Activated naive CD8-positive, alpha-beta T cell treated with anti-CD3 and anti-CD28 coated beads for 36 hours (primary cell): ENCODE measurements at places on chromosomes 1 and 21. TPM values are rescaled to one million over a fixed set of nuclear protein-coding genes. Genes with fewer than 3 reads are reported as not detected.

DNA sequence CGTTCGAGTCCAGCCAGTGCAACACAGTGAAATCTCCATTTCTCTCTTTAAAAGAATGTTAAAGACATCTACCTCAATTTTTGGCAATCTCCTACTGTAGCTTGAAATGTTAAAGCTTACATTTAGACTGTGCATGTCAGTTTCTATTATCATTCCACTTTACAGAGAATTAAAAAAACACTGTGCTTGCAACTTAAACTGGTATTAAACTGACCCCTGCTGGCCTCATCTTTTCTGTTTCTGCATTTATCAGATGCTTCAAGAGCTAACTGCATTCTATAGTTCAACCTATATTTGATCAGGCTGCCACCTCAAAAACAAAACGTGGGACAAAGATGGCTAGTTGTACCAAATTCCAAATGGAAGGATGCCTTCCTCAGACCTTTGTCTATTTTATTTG is 226.5 kb downstream of the SMYD3 start:
- no peaks in the 10 kb centered on the region for H3K27me3 ChIP-seq
- peaks cover 2% of the 10 kb centered on the region for H3K4me1 ChIP-seq
- peaks cover 12% of the 10 kb centered on the region for H3K36me3 ChIP-seq

DNA sequence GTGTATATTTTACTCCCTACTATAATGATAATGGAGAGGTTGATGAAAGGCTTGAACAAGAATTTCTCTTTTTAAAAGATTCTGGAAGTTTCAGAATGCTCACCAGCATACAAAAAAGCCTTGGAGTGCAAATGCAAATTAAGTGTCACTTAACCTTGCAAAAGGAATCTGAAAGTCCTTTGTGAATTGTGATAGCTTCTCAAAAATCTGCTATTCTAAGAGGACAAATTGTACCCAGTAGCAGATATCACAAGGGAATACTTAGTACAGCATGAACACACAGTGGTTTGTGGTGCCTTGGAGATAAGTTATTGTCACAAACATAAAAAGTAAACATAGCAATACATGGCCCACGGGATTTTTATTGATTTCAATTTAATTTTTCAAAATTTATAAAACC is 1208.3 kb upstream of the B3GALT2 start:
- no peaks in the 10 kb centered on the region for H3K4me1 ChIP-seq
- no peak overlapping the region for H3K27ac ChIP-seq
- no peak overlapping the region for H3K4me3 ChIP-seq
- H3K36me3 ChIP-seq = no peaks in the 10 kb centered on the region
- DNase-seq = no peak

GRCh38 chr1:111911776-111912515 is 77.5 kb downstream of the KCND3 start:
- no peaks in the 10 kb centered on the region for H3K4me1 ChIP-seq
- peaks cover 1% of the 10 kb centered on the region for H3K36me3 ChIP-seq
- no peak overlapping the region for H3K27ac ChIP-seq
- H3K27me3 ChIP-seq = peaks cover 27% of the 10 kb centered on the region
- DNase-seq = no peak

DNA sequence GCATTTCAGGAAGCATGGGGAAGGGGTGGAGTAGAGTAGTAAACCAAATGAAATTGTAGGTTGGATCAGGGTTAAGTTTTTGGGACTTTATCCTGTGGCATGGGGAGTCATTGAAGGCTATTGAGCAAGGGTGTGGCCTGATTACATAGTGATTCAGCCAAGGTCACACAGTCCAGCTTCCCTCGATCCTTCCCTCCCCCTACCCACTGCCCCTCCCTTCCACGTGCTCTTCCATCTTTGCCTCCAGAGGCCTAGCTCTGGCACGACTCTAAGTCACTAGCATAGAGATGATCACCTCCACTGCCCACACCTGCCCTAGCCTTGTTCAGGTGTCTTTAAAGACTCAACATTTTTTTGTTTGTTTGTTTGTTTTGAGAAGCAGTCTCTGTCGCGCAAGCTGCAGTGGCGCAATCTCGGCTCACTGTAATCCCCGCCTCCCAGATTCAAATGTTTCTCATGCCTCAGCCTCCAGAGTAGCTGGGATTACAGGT is 37.2 kb upstream of the SLC9A1 start:
- DNase-seq = no peak
- no peaks in the 10 kb centered on the region for H3K27me3 ChIP-seq
- H3K27ac ChIP-seq = no peak overlapping the region
- H3K4me3 ChIP-seq = no peak overlapping the region
- H3K4me1 ChIP-seq = no peaks in the 10 kb centered on the region
- H3K36me3 ChIP-seq = no peaks in the 10 kb centered on the region

- DNase-seq = no peak
- no peaks in the 10 kb centered on the region for H3K4me1 ChIP-seq
- H3K27me3 ChIP-seq = no peaks in the 10 kb centered on the region
- no peak overlapping the region for H3K4me3 ChIP-seq
- no peaks in the 10 kb centered on the region for H3K36me3 ChIP-seq
These were observed 123.0 kb downstream of the TNR start for GRCh38 chr1:175620376-175620775.

DNA sequence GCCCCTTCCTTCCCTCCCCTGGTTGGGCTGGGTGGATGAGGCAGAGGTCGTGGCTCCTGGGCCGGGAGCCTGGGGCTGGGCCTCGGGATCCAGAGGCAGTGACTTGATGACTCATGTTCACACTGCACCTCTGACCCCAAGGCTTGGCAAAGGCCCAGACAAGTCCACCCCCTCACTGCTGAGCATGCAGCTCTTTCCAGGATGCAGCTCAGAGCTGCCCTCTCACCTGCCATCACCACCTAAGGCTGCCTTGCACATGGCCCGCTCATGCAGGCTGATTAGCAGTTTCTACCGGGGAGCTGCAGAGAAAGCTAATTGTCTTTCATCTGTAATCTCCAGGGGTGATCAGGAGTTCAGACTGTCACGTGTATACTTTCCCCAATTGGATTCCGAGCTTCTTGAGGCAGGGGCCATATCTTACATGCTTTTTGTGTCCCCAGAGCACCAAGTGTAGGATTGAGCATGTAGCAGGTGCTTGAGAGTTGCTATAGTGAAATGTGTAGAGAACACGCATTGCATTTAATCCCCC is 62.1 kb downstream of the LRRN2 start:
- no peak overlapping the region for H3K4me3 ChIP-seq
- H3K27me3 ChIP-seq = no peaks in the 10 kb centered on the region
- H3K4me1 ChIP-seq = no peaks in the 10 kb centered on the region
- H3K27ac ChIP-seq = no peak overlapping the region
- DNase-seq = no peak

- no peak for DNase-seq
- peak overlapping the region; percentile 42 for H3K4me3 ChIP-seq
These were observed 44.6 kb downstream of the CD247 start for GRCh38 chr1:167473761-167474160.

The KCNJ15 gene
- 1.1 TPM for total RNA-seq

DNA sequence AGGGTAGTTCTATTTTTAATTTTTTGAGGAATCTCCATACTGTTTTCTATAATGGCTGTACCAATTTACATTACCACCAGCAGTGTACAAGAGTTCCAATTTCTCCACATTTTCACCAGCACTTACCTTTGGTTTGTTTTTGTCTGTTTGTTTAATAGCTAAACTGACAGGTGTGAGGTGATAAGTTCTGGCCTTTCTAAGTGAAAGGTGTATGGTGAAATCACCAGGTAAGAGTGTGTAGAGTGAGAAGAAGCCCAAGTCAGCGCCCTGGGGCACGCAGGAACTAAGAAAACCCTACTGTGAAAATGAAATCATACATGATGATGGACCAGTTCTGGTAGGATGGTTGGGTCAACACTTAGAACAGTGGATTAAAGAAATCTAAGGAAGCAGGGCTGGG is 34.5 kb downstream of the BTG3 start:
- H3K4me1 ChIP-seq = no peaks in the 10 kb centered on the region
- H3K36me3 ChIP-seq = no peaks in the 10 kb centered on the region
- no peak overlapping the region for H3K4me3 ChIP-seq
- H3K27me3 ChIP-seq = no peaks in the 10 kb centered on the region
- DNase-seq = no peak
- no peak overlapping the region for H3K27ac ChIP-seq

The MNDA gene
- total RNA-seq = not detected

The RCSD1 gene
- 56.4 TPM for total RNA-seq

GRCh38 chr1:67889953-67890567 is 56.8 kb upstream of the GNG12 start:
- no peak overlapping the region for H3K27ac ChIP-seq
- no peak overlapping the region for H3K4me3 ChIP-seq
- peaks cover 32% of the 10 kb centered on the region for H3K27me3 ChIP-seq

DNA sequence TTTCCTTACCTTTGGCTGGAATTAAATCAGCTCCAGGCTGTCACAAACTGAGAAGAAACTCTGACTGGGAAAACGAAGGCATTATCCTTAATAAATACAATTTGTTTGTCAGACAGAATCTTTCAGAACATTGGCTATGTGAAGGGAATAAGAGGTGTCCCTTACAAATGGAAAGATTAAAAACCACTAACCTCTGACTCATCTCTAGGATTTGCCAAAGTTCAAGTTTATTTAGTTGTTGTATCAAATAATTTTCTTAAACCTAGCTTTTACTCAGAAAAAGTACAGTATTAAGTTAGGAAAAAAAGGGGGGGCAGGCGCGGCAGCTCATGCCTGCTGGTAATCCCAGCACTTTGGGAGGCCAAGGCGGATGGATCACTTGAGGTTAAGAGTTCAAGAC is 15.7 kb downstream of the SERTAD4 start:
- no peaks in the 10 kb centered on the region for H3K36me3 ChIP-seq
- H3K4me1 ChIP-seq = peaks cover 23% of the 10 kb centered on the region
- DNase-seq = no peak

- DNase-seq = no peak
- H3K36me3 ChIP-seq = peaks cover 15% of the 10 kb centered on the region
- H3K4me1 ChIP-seq = peaks cover 6% of the 10 kb centered on the region
- H3K27ac ChIP-seq = no peak overlapping the region
- H3K27me3 ChIP-seq = no peaks in the 10 kb centered on the region
- no peak overlapping the region for H3K4me3 ChIP-seq
These were observed 22.6 kb downstream of the COQ8A start for GRCh38 chr1:226962421-226963391.

DNA sequence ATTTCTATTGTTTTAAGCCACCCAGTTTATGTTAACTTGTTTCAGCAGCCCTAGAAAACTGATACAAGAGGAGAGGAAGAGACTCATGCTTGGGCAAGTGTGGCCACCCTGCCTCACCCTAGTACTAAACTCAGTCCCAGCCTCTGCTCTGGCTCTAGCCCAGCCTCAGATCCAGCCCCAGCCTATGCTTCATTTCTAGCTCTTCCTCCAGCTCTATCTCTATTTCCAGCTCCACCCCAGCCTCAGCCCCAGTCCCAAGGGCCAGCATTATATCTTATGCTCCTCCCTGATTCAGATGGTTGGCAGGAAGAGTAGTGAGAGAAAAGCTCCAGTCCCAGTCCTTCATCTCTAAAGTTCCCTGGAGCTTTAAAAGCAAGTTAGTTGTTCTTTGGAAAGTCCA is 535.5 kb downstream of the PTPRC start:
- H3K4me1 ChIP-seq = peaks cover 32% of the 10 kb centered on the region
- H3K36me3 ChIP-seq = peaks cover 4% of the 10 kb centered on the region
- H3K4me3 ChIP-seq = no peak overlapping the region
- no peak overlapping the region for H3K27ac ChIP-seq
- no peak for DNase-seq
- peaks cover 4% of the 10 kb centered on the region for H3K27me3 ChIP-seq

The CBS gene
- total RNA-seq = 30.6 TPM

DNA sequence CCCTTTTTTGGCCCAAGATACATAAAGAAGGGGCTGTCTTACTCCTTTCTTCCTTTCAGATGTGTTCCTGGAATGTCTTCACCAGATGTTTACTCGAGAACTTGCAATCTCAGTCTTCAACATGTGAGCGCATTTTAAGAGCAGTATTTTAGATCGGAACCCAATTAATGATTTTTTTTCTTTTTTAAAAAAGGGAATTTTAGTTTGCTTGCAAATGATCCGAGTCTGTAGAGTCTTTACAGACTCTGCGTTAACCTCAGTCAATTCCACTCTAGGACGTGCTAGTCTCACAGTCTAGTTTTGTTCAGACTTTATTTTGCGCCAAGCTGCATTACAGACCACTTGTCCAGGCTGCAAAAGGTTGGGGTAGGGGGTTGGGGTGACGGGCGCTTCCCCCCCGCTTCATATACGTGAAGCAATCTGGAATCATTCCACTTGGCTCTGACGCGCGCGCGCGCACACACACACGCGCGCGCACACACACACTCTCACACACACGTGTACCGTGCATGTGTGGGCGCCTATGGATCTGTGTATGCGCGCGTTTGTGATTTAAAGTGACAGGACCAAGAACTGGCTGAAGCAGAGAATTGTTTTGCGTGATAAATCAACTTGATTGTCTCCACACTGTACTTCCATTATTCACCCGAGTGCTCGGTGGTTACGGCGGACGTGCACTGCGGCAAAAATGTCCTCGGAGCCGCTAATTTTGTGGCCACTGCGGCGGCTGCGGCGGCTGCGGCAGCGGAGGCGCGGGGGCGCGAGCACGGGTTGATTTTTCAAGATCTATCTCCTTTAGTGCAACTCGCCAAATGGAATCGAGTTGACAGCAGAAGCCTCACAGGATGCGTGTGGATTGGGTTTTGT is 25.6 kb upstream of the NFIA start:
- peaks cover 32% of the 10 kb centered on the region for H3K4me1 ChIP-seq
- H3K27ac ChIP-seq = no peak overlapping the region
- H3K27me3 ChIP-seq = peaks cover 73% of the 10 kb centered on the region
- peak overlapping the region; percentile 81 for H3K4me3 ChIP-seq
- DNase-seq = no peak
- no peaks in the 10 kb centered on the region for H3K36me3 ChIP-seq

- no peaks in the 10 kb centered on the region for H3K4me1 ChIP-seq
- H3K36me3 ChIP-seq = no peaks in the 10 kb centered on the region
- H3K27ac ChIP-seq = no peak overlapping the region
- H3K4me3 ChIP-seq = no peak overlapping the region
These were observed 83.5 kb downstream of the NPHP4 start for GRCh38 chr1:5908461-5909375.

The FCMR gene
- total RNA-seq = 42.9 TPM

GRCh38 chr1:9317072-9317471 is 24.4 kb downstream of the SPSB1 start:
- no peaks in the 10 kb centered on the region for H3K36me3 ChIP-seq
- H3K27ac ChIP-seq = no peak overlapping the region
- H3K4me1 ChIP-seq = peaks cover 29% of the 10 kb centered on the region
- no peak overlapping the region for H3K4me3 ChIP-seq

- H3K27ac ChIP-seq = no peak overlapping the region
- H3K36me3 ChIP-seq = no peaks in the 10 kb centered on the region
- DNase-seq = no peak
- H3K4me3 ChIP-seq = no peak overlapping the region
- H3K27me3 ChIP-seq = peaks cover 79% of the 10 kb centered on the region
These were observed 154.0 kb upstream of the WNT4 start for GRCh38 chr1:22296701-22297591.

DNA sequence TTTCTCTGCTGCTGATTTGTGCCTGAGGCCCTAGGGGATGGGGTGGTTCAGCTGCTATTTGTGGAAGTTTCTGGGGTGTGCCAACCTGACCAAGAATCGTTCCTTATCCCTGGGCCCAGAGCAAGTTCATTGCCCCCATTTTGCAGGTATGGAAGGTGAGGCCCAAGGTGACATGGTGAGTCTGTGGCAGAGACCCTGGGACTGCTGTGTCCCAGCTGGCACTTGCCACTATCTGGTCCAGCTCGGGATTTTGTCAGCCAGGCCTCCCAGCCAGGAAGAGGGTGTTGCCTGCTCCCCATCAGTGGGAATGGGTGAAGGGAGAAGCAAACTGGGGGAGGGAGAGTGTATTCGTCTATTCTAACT is 18.9 kb upstream of the LRP8 start:
- no peaks in the 10 kb centered on the region for H3K36me3 ChIP-seq
- no peak for DNase-seq
- H3K4me1 ChIP-seq = no peaks in the 10 kb centered on the region
- no peak overlapping the region for H3K4me3 ChIP-seq

The CA6 gene
- total RNA-seq = 13.7 TPM

- H3K4me3 ChIP-seq = no peak overlapping the region
- no peaks in the 10 kb centered on the region for H3K4me1 ChIP-seq
- no peak overlapping the region for H3K27ac ChIP-seq
- DNase-seq = no peak
These were observed 31.0 kb upstream of the ACADM start for GRCh38 chr1:75693551-75693950.
